ENCODE measurements at places on chromosomes 2 and 18.

DNA sequence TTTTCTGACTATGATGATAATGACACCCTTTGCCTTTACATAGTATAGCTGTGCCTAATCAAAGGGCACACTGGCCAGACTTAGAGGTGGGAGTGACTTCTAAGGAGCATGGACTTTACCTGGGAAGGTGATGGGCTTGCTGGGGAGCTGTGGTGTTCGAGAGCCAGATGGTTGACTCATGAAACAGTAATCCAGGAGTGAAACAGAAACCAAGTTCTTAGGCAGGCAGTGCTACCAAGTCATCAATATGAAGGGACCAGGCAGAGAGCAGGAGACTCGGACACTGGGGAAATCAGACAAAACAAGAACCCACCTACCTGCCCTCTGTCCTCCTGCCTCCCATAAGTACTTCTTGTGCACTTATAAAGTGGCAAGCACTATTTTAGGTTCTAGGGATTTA lies 430.4 kb downstream of the DLGAP1 start:
- no peak for DNase-seq

GRCh38 chr2:229438430-229439159 lies 167.5 kb upstream of the PID1 start:
- DNase-seq: no peak

GRCh38 chr2:101608408-101609310 lies 88.8 kb upstream of the MAP4K4 start:
- DNase-seq: no peak

- DNase-seq: no peak
Measured at GRCh38 chr2:209471037-209471436, 47.2 kb downstream of the MAP2 start.

DNA sequence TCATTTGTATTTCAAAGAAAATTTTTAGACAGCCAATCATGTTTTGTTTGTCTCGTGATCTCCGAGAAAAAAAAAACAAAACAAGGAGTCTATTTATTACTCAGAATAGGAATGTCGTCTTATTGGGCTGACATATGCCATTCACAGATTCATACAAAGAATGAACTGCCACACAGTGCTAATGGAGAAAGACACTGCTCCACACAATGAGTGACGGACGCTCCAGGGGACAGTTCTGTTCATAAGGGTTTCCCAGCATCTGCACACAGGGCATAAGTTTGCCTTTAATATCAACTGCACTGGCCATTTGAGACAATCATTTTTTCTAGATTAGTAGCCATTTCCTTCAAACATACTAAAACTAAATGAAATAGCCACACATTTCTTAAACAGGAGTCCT lies 3.4 kb downstream of the SERTAD2 start:
- no peak for DNase-seq

DNA sequence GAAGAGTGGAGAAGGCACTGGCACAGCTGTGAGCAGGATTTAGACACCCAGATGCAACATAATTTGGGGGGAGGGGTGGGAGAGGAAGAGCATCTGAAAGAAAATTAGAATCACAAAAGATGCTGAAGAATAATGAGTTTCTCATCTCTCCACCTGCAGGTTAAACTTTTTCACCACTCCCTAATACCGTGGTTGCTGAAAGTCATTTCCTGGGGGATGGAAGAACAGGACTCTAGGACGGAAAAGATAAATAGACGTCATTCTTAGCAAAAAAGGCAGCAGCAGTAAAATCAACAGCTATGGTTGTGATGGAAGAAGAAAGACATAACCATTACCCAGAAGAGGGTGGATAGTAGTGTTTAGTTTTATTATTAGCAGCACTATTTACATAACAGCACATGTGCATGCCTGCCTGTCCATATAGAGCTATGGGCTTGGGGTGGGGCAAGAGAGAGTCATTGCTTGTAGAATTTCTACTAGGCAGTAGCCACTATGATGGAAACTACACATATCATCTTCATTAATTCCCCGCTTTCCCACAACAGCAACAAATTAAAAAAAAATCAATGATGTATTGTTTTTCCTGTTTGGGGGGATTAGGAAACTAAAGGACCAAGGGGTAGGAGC lies 212.2 kb downstream of the TRIB2 start:
- DNase-seq: no peak

DNA sequence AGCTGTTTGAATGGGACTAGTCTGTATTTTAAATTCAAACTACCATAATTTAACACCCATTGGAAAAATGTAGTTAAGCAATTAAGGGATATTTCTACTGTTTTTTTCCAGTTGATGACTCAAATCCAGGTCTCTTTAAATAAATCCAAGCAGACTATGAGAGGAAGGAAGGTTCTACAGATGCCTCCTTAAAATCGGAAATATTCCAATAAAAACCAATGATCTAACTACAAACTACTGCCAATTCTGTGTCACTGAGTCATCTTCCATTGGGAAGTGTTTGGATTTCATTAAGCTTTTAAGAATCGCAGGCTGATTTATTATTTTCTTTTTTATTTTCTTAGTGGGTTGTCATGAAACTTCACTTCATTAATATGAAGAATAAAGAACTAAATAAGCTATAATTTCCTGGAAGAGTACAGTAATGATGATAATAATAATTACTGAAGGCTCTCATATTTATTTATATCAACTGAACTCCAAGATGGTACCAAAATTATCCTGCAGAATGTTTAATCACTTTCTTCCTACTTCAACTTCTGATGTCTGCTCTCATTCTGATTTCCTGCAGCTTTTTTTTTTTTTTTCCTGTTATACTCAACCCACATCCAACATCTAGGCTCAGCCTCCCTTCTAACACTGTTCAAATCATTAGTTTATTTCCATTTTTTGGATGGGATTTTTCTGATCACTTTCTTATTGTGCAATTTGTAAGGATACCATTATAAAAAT lies 166.3 kb upstream of the FN1 start:
- DNase-seq: no peak

DNA sequence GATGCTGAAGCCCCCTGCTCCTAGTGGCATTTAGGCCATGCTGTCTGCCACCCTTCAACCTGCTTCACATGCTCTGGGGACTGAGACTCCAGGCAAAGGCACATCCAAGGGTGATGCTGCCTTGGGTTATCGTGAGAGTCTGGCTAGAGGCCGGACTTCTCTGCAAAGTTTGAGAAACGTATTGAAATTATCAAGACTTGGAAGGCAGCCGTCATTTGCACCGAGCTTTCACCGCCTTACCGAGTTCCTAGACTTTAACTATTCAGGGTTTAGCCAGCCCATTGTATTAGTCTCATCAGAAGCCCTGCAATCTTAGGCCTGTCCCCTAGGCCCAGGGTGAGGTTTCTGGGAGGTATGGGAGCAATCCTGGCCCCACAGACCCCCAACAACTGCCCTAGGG lies 34.0 kb downstream of the RDH14 start:
- no peak for DNase-seq

- DNase-seq: no peak
Measured at GRCh38 chr18:50277942-50278341, 3.4 kb downstream of the MBD1 start.

DNA sequence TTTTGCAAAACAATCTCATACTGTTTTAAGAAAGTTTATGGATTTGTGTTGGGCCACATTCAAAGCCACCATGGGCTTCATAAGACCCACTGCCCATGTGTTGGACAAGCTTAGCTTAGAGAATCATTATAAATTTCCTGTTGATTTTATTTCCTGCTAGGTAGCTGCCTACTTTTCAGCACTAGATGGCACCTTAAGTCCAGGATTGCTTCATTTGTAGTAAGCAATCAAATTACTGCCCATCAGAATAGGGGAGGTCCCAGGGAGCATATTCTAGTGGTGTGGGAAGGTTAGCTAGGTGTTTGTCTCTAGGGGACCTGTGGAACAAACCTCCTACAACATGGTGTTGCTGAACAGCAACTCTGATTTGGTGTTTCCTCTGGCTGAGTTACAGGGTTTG lies 11.0 kb upstream of the DCDC2C start:
- DNase-seq: no peak

DNA sequence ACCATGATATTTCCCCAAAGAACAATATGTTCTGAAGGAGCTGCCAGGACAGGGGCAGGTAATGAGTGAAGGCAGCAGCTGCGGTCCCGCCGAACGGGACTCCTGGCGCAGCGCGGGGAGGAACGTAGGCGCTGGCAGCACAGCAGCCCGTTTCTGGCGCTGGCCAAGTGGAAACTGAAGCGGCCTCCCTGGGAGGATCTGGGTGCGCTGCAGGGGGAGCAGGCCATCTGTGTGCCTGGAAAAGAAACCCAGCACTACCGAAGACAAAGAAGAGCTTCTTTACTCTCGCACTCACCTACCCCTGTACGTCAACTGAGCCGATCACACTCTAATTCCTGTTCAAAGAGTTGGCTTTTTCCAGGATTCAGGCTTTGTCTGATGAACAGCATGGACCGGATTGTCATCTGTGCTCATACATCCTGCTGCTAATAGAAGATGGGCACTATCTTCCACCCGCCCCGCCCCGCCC lies 11.8 kb downstream of the G6PC2 start:
- DNase-seq: no peak

DNA sequence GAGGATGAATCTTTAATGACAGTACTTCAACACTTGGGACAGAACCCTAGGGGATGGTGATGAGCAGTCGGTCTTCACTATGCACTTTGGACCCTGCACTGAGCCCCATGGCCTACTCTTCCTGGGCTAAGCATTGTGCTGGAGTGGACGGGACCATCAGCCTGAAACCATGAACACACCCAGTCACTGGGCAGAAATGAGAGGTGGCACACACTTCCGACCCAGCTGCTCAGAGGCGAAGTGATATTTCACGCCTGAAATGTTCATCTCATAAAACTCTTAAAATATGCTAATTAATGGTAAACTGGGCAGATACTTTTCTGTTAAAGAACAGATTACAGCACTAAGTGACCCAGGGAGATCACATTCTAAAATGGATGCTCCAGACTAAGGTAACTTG lies 150.3 kb upstream of the NDUFV2 start:
- DNase-seq: no peak

DNA sequence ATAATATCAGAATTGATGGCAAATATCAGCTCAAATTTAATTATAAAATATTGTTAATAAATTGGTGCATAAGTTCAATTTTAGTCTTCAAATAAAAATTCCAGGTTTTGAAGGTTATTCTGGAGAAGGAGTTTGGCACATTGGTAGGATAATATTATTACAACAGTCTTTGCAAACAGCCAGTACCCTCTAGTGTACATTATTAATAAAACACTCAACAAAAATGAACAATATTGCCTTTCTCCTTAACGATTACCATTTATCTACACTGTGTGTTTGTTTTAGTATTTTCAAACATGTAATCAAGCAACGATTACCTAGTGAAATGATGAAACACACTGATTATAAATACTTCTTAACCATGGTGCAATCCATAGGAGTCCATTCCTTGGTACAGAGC lies 334.0 kb upstream of the FSIP2 start:
- DNase-seq: no peak

DNA sequence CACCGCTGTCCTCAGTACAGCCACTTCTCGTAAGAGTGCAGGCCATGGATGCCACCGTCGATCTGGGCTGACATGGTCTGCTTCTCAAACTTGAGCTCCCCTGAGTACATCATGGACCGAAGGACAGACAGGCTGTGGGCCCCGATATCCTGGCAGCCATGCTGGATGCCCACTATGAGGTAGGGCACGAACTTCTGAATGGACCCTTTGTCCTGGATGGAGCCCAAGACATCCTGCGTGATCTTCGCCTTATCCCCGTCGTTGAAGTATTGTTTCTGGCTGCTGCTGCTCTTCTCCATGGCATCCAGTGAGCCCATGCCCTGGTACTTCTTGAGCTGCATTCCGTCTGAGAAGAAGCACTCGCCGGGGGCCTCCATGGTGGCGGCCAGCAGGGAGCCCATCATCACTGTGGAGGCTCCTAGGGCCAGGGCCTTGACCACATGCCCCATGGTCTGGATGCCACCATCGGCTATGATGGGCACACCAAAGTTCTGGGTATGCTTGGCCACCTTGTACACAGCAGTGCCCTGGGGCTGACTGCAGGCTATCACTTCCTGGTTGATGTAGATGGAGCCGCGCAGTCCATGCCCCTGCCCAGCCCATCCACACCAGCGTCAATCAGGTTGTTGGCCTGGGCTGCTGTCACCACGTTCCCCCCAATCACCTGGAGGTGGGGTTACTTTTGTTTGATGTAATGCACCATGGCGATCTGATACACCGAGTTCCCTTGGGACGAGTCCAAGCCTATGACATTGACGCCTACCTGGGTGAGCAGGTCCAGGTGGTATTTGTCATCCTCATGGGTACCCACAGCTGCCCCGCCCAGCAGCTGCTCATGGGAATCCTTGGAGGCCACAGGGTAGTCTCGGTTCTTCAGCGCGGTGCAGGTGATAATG lies 21.8 kb downstream of the CFLAR start:
- DNase-seq: no peak

- peak; percentile 65 for DNase-seq
Measured at GRCh38 chr2:65377556-65378192, 54.7 kb downstream of the SPRED2 start.

DNA sequence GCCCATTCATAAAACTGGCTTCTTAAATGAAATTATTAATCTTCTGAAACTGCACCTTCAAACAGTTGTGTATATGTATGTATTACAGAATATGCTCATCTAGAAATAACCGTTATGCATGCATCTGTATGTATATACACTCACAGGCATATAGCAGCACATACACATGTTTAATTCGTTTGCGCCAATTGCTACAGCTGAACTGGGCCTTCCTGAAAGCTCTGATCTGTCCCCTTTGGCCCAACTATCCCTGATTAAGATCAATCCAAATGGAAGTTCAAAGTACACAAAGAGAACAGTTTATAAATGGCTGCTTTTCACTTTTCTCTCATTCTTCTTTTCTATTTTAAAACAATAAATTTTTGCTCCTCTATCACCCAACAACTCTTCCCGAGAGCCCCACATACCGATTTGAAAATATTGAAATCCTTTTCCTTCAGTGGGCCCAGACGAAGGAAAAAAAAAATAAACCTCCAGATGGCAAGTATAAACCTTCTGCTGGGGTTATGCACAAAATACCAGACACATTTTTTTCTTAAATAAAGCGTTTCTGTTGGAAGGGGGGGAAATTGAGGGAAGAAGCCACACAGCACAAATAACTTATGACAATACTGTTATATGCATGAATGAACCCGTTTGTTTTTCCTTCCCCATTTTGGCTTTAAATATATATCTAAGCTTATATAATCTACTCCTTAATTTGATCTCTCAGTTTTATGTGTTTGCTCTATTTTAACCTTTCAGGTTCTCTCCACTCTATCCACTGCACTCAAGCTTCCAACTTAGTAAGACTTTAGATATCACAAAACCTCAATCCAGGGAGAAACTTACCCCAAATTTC lies 267.3 kb downstream of the TCF4 start:
- no peak for DNase-seq

- no peak for DNase-seq
Measured at GRCh38 chr18:4551001-4551360, 95.9 kb upstream of the DLGAP1 start.

DNA sequence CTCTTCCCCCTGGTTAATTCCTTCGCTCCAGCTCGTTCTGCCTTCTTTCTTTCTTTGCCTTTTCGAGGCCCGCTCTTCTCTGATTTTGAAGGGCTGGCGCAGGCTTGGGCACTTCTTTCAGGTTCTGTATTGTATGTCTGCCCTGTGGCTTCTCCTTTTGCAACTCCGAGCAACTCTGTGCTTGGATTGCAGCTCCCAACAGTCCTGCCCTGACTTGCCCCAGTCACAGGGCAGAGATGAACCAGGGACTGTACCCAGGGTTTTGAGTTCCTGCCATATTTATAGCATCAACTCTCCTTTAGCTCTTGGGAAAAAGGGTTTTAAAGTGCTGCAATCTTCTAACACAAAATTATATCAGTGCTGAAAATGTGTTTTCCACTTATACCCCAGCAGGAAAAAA lies 31.1 kb upstream of the CD8A start:
- DNase-seq: no peak

- DNase-seq: no peak
Measured at GRCh38 chr18:68800075-68800474, 2.2 kb downstream of the CCDC102B start.

All from kidney epithelial cell (primary cell).